ENCODE measurements at places on chromosomes 2 and 18. TPM values are rescaled to one million over a fixed set of nuclear protein-coding genes. Genes with fewer than 3 reads are reported as not detected.

DNA sequence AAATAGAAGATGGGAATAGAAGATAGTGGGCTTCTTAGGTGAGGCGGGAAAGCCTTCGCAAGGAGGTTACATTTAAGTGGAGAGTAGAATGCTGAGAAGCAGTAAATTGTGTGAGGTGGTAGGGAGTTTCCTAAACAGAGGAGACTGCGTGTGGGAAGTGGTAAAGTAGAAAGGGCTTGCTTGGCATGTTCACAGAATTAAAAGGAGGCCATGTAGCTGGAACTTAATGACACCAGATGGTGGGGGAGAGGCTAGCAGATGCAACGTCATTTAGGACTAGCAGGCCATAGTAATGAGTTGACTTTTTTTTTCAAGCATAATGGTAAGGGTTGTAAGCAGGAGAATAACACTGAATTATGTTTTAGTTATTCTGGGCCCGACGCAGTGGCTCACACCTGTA, 13.0 kb upstream of the RTN4 start:
- DNase-seq = peak; percentile 44

GRCh38 chr2:134295441-134295840, 41.6 kb downstream of the MGAT5 start:
- no peak for DNase-seq

Gene TUBB8B
- total RNA-seq = not detected

Gene CLK1
- total RNA-seq = 1,070 TPM

DNA sequence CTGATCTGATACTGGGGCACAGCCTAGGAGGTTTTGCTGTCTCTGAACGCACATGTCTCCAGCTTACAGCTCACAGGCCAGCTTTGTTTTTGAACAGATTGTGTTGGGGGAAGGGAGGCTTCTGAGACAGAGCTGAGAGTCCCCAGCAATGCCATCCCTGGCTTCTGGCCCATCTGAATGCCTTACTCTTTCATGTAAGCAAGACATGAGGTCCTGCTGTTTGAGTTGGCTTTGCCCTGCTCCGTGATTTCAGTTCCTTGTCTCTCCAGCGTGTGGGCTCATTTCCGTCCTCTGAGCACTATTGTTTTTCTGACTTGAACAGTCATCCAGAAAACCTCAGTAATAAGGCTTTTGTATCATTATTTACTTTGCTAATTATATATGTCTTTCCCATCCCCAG, 194.9 kb upstream of the TNP1 start:
- DNase-seq = no peak

DNA sequence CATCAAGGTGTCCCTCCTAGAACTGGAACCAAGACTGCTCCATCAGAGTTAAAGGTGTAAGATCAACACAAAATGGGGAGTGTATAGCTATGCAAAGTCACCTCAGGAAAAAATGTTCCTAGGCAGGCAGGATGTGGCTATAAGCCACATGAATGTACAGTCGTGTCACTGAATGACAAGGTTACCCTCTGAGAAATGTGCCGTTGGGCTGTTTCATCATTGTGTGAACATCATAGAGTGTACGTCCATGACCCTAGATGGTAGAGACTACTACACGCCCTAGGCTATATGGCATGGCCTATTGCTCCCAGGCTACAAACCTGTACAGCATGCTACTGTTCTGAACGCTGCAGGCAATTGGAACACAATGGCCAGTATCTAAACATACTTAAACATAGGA, 24.5 kb downstream of the TYMS start:
- peak; percentile 65 for DNase-seq

Gene FAP
- not detected for total RNA-seq

DNA sequence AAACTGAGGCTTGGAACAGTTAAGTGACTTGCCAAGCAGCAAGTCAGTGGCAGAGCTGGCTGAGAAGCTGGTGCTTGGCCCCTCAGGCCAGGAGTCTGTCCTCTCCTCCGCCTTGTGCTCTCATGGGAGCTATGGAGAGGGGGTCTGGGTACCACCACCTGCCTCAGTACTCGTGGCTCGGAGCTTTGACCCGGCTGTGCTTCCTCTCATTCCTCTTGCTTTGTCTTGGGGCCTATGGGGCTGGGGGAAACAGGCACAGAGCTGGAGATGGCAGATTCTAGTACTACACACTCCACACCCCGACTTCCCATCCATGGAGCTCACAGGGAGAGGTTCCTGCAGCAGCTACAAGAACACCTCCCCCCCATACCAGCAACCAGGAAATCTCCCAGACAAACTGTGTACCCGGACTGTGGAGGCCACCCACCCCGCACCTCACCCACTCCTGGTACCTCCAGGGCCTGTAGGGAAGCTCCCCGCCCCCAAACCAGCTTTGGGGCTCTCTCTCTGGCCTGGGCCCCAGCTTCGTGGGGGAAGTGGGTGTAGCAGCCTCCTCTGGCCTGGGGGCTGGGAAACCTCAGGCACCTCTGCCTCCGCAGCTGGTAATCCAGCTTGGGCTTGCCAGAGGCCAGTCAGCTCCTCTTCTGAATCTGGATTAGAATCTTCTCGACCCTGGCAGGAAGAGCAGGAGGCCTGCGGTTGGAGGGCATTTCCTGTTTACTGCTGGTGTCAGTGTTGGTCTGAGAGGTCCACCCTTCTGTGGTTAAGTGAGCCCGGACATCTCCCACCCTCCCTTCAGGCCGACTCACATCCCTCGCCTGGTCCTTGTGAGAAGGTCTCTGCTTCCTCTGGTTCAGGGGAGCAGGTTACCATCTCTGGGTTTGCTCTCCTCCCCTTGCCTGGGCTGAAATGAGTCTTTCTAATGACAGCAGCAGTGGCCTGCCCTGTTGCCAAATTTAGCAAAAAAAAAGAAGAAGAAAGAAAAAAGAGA, 22.3 kb upstream of the RHOB start:
- peak; percentile 45 for DNase-seq

Gene UGT1A8
- not detected for total RNA-seq

Gene TRIM54
- not detected for total RNA-seq

Gene GCFC2
- 12.0 TPM for total RNA-seq

Gene CTAGE1
- not detected for total RNA-seq

DNA sequence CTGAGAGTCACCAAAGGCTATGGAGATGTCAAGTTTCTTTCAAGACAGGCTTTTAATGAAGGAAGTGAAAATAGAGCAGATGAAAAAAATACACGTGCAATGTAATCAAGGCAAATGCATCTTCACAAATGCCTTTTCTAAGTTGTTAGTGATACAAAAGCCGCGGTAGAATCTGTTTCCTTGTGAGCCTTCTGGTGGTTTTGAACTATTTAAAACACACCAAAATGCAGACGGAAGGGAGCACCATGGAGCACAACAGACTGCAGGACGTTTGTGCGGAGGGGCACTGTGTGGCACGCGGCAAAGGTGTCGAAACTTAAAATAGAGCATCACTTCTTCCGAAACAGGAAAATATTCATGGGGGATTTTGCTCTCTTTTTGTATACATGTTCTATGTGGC, 65.0 kb upstream of the BOD1L2 start:
- DNase-seq = no peak

Gene MRO
- not detected for total RNA-seq

DNA sequence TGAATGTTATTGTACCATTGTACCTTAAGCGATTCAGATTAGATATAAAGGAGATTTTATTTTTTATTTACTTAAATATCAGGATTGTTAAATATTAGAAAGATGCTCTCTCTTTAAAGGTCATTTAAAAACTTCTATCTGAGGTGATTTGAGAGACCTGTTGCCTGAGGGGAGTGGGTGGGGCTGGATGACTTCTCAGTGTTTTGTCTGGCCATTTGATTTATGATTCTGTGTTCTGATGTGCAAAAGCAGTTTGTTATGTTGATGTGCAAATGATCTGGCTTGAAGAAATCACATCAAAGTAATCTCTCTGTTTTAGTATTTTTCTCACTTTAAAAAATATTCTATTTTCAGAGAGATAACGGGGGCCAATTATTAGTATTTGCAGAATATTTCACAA, 370.8 kb downstream of the NUP35 start:
- no peak for DNase-seq

Gene COL6A3
- total RNA-seq = 0.10 TPM

DNA sequence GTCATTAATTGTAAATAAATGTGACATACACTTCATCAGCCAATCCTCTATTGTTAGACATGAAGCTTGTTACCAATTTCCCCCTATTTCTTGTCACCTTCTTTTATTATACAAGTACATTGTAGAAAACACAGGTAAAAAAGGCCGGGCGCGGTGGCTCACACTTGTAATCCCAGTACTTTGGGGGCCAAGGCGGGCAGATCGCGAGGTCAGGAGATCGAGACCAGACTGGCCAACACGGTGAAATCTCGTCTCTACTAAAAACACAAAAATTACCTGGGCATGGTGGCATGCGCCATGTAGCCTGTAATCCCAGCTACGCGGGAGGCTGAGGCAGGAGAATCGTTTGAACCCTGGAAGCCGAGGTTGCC, 42.7 kb upstream of the UBE2F start:
- no peak for DNase-seq

DNA sequence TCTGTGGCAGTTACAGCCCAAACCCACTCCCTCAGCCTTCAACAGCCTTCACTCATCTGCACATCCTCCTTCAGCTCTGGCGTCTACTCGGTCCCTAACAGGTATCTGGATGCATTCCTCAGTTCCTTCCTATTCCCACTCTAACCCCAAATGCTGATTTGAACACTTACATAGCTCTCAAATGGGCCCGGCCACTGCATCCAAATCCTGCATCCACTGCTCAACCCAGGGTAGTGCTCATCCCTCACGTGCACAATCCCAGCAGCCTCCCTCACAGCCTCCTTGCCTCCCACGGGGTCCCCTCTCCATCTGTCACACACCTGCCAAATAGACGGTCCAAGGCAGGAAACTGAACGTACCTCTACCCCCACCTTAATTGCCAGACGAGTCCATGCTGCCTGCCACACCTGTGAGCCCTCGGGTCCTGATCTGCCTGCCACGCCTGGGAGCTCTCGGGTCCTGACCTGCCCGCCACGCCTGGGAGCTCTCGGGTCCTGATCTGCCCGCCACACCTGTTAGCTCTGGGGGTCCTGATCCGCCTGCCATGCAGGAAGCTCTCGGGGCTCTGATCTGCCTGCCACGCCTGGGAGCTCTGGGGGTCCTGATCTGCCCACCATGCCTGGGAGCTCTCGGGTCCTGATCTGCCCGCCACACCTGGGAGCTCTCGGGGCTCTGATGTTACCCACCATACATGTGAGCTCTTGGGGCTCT, 9.9 kb downstream of the OR6B3 start:
- DNase-seq = no peak

Gene FMNL2
- 0.78 TPM for total RNA-seq

GRCh38 chr2:60837123-60837522, 44.3 kb upstream of the REL start:
- no peak for DNase-seq

- no peak for DNase-seq
These were observed 37.7 kb downstream of the FOSL2 start for GRCh38 chr2:28430377-28430765.

DNA sequence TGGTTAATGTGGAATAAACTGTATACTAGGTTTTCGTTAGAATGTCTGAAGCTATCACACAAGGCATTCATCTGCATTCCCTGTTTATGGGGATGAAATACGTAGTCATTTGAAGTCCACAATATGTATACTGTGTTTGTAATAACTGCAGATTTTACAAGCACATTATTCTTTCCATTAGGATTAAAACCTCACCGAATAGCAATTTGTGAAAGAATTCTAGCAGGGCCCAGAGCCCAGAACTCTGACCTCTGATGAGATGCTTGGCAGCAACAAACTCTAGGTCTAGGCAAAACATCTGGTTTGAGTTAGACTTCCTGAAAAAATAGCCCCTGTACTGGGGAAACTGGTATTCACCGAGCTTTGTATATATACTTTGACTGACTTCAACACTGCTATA, 158.2 kb downstream of the SRBD1 start:
- DNase-seq = no peak

DNA sequence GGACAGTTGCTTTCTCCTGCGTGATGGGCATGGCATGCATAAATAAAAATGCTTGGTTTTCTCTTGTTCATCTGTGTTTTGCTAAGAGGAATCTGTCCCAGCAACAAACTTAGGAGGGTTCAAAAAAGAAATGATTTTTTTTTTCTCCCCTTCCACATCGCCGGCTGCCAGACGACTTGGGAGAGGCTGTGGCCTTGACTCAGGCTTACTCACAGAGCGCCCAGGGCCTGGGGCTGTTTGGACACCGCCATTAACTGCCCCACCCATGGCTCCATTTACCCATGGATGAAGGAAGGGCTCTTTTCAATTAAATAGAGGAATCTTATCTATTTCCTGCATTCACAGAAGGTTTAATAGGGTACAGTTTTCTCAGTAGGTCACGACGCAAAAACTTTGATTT, 22.3 kb upstream of the SERPINB5 start:
- no peak for DNase-seq

DNA sequence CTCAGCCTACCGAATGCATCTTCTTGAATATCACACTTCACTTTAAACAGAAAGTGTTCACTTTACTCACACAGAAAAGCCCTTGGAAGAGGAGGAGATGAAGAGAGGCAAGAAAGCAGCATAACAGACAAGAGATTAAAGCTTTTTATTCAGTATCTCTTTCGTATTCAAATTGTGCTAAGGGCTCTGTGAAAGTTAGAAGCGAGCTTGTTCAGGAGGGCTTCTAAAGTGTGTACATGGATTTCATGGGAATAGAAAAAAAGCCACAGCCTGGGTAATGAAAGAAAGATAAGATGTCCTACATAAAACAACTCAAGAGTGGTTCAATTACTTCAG, 531.9 kb downstream of the TMEM182 start:
- DNase-seq = no peak

- no peak for DNase-seq
These were observed 80.2 kb downstream of the SLC8A1 start for GRCh38 chr2:40371525-40372282.

- DNase-seq = peak; percentile 86
These were observed 63.3 kb upstream of the ALPP start for GRCh38 chr2:232315049-232315922.

DNA sequence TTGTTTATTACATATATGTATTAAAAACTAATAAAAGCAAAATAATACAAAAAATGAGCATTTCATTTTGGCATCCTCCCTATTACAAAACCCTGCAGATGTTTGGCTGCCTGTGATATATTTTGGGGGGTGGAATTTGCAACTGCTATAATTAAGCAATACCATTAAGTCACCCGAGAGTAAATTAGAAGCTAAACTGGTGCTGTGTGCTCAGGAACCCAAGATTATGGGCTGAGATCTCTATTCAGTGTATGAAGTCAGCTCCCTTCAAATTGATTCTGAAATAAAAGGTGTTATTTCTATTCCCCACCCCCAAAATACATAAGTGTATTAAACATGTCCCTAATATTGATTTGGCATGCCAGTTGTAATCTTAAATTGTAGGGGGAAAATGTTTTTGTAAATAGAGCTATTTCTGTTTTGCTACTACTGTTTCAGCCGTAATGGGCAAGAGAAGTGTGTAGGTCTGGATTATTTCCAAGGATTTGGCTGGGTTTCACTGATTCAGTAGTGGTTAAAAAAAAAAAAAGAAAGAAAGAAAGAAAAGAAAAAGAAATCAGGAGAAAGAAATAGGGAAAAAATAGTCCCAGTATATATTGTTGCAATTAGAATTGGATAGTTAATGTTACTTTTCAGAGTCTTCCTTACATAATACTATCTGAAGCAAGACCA, 110.9 kb downstream of the SS18 start:
- no peak for DNase-seq

- no peak for DNase-seq
These were observed 8.6 kb upstream of the RND3 start for GRCh38 chr2:150495993-150496627.
